ENCODE measurements at places on chromosomes 12 and 14. TPM values are rescaled to one million over a fixed set of nuclear protein-coding genes. Genes with fewer than 3 reads are reported as not detected.

PYGL gene
- 10.5 TPM for total RNA-seq

DNA sequence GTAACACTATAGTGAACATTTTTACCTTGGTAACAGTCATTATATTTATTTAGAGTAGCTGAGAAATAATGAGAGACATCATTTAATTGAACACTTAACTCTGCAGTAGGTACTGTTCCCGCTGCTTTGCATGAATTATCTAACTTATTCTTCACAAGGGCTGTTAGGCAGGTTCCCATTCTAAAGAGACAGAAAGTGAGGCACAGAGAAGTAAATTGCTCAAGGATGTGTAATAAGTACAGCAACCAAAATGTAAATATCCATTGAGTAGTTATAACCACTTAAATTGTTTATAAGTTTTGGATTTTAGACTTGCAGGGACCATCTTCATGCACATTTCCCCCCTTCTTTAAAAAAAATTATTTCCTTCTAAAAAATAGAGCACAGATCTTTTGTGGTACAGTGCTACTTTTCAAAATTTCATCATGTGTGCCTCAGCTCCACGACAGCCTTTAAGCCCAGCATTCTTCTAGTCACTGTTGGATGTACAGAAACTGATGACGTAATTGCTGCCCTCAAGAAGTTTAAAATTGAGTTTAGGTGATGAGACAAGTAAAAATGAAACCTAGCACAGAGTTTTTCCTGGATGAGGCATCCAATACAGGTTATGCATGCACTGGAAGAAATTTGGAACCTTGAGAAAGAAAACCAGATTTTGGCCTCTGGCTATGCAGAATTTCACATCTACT lies 6.0 kb upstream of the MANSC4 start:
- no peak for DNase-seq

DNA sequence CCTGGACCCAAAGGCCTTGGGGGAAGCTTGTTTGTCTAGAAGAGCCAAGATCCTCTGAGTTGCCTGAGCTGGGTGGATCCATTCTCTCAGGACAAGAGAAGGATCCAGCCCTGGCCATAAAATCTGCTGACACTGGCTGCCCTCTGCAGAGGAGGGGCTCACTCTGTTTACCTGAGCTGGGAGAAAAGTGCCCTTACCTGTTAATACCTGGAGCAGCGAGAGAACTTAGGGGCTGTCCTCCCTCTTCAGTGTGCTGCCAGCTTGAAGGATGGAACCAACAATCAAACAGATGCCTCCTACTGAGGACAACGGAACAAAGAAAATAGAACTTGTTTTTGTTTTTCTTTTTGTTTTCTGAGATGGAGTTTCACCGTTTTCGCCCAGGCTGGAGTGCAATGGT lies 7.3 kb upstream of the KRT7 start:
- no peak for DNase-seq

OVCH1 gene
- not detected for total RNA-seq

- no peak for DNase-seq
These were observed 7.3 kb downstream of the KRT83 start for GRCh38 chr12:52313926-52314325.

Data from stomach (tissue), 19 donors.